ENCODE measurements at places on chromosomes 16 and 17.

DNA sequence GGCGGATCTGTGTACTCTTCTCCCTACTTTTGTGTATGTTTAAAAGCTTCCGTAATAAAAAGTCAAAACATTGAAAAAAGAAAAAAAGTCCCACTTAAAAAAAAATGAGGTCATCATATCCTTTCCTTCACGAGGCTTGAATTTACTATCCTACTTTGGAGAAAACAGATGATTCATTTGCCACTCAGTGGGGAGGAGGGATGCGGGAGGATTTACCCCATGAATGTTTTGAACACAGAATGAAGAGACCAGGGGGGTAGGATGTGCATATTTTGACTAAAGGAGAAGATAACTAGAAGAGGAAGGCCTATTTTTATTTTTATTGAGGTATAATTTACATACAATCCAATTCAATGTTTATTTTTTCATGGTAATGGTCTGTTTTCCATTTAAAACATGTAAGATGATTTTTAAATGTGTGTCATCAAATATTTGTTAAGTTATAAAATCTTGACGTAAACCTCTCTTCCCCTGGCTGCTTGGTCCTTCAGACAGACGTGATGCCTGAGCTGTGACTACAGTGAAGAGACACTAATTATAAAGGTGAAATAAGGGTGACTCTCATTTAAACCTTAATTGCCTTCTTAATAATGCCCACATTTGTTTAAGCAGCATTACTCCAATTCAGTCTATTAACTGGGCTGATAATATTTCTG, 135.4 kb upstream of the AXIN2 start:
- peak; percentile 13 for DNase-seq

- DNase-seq = no peak
Measured at GRCh38 chr16:89153848-89154271, 17.7 kb upstream of the CDH15 start.

GRCh38 chr17:79125503-79125902, 50.9 kb downstream of the ENGASE start:
- no peak for DNase-seq

DNA sequence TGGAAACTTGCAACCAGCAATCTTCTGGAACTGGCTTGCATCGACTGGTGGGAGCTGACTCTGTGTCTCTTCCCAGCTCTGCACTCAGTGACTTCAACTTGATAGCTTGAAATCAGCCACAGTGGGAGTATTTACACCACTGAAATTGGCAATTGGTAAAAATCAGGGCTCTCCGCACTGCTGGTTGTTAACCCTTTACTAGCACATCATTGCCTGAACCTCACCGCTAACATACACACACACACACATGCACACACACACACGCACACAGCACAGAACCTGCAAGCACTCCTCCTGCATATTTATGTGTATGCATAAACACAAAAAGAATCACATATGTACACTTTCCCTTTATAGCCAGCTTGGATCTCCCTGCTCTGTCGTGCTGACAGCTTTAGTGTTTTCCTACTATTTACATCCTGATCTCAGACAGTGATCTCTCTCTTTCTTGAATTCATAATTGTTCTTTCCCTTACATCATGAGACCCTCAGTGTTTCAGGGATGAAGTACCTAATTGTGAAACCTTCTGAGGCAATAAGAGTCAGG, 7.9 kb upstream of the TMIGD1 start:
- no peak for DNase-seq

GRCh38 chr16:81174644-81175324, 63.7 kb upstream of the BCO1 start:
- DNase-seq = peak; percentile 39

- no peak for DNase-seq
Measured at GRCh38 chr17:1992541-1992940, 32.6 kb downstream of the RTN4RL1 start.

DNA sequence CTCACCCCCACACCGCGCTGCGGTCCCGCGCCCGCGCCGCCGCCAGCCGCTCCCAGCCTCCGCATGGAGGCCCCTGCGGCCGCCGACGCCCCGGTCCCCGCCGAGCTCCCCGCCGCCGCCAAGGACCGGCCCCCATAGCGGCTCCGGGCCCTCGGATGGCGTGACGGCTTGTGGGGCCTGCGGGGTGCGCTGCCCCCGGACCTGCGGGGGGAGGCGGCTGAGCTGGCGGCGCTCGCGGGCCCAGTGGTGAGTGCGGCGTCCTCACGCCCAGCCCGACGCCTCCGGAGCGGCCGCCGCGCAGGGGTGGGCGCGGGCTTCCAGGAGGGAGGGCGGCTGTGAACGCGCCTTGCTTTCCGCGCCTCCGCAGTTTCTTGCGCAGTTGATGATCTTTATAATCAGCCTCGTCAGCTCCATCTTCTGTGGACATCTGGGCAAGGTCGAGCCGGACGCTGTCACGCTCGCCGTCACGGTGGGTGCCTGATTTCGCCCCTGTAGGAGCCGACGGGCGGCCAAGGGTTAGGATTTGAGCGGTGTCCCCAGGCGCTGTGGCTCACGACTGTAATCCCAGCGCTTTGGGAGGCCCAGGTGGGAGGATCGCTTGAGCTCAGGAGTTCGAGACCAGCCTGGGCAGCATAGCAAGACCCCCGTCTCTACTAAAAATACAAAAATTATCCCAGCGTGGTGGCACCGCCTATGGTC, 46.4 kb downstream of the SLC47A1 start:
- DNase-seq = peak; percentile 31

GRCh38 chr17:56121191-56122051, 31.9 kb upstream of the ANKFN1 start:
- DNase-seq = no peak

DNA sequence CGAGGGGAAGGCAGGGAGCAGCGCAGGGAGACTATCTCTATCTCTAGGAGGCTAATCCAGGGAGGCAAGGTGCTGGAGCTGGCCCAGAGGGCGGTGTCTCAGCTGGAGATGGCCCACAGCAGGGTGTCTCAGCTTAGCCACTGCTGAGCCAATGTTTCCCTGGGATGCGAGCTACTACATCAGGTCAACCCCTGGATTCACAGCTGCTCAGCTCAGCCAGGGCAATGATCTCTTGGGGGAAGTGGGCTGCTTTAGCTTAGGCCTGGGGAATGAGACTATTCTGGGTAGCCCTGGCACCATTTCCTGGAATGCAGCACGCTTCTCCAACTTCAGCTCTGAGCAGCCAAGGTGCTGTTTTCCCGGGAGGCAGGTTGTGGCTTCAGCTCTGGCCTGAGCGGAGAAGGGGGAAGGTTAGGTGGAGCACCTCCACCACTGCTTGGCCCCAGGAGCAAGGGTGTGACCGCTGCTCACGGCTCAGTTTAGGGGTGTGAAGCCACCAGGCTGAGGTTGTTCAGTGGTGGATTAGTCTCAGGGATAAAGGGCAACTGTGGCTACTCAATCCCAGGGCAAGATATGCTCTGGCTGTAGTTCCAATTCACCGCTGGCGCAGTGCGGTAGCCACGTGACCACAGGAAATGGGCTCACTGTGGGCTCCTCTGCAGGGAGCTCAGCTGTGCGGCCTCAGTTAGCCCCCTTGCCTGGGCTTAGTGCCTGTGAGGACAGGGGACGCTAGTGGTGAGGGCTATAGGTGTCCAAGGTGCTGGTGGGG, 5.2 kb upstream of the PRSS21 start:
- no peak for DNase-seq
